ENCODE measurements at places on chromosomes 2 and 18. TPM values are rescaled to one million over a fixed set of nuclear protein-coding genes. Genes with fewer than 3 reads are reported as not detected.

EIF2AK2 gene
- total RNA-seq, result 33.4 TPM

GRCh38 chr2:12824351-12824777, 107.6 kb downstream of the TRIB2 start:
- no peak for DNase-seq
- peak overlapping the region; percentile 67 for H3K27ac ChIP-seq
- H3K4me3 ChIP-seq, result no peak overlapping the region

DNA sequence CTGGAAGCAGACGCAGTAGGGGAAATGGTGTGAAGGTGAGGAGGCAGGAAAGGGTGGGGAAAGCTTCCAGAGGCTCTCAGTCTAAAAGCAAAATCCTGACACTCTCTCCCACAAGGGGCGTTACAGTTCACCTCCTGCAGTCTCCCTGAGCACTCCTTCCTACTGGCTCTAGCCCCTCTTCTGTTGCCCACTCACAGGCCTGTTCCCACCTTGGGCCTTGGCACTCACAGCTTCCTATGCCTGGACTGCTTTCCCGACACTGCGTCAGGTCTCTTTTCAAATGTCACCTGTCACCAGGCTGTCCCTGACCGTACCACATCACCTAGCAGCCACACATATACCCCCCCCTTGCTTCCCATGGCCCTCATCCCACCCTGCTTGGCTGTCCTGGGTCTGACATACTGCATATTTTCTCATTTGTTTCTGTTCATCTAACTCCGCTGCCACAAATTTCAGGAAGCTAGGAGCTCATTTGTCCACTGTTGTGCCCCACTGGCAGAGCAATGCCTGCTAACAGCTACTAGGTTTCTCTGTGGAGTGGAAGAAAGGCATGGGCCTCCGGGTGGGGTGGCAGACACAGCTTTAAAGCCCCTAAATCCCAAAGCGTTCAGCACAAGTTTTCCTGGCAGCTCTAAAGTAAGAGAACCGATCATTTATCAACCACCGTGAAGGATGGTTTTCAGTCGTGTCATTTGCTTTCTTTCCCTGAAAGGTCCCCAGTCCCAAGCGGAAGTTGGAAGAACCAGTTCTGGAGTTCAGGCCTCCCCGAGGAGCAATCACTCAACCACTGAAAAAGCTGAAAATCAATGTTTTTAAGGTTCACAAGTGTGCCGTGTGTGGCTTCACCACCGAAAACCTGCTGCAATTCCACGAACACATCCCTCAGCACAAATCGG, 118.8 kb downstream of the ZNF532 start:
- H3K27me3 ChIP-seq, result no peaks in the 10 kb centered on the region
- peaks cover 37% of the 10 kb centered on the region for H3K36me3 ChIP-seq
- no peak overlapping the region for H3K4me3 ChIP-seq
- DNase-seq, result no peak
- no peaks in the 10 kb centered on the region for H3K4me1 ChIP-seq

HTR2B gene
- total RNA-seq, result 17.8 TPM

DNA sequence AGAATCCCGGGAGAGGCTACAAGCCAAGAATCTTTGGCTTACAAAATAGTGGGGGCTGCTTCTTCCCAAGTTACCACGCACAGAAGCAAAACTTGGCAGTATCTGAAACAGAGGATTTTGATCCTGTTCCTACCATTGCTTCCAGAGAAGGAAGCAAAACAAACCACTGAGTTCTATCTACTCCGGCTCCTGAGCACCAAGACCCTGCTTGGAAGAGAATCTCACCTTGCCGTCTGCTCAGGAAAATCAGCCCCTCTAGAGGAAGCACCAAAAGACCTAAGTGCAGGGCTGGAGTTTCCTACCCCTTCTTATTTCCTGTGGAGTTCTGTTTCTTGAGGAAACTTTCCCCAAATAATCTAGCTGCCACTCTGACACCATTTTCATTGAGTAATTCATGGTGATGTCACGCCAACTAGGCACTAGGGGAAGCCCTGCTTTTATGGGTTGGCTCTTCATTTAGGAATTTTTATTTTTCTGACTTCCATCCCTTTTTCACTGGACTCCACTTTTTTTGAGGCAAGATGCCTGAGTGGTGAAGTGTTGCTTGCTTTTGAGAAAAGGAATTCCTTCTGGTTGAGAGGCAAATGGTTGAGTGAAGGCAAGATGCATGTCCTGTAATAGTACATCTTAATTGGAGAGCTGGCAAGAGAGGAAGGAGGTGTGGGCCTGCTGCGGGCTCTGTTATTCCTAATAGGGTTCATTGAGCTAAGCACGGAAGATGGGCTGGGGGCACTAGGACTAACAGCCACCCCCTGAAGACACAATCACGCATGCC, 36.8 kb upstream of the EML4 start:
- H3K4me1 ChIP-seq, result peaks cover 46% of the 10 kb centered on the region
- H3K27ac ChIP-seq, result peak overlapping the region; percentile 89
- H3K4me3 ChIP-seq, result no peak overlapping the region
- H3K27me3 ChIP-seq, result no peaks in the 10 kb centered on the region
- DNase-seq, result no peak

ZNF513 gene
- 5.0 TPM for total RNA-seq

DNA sequence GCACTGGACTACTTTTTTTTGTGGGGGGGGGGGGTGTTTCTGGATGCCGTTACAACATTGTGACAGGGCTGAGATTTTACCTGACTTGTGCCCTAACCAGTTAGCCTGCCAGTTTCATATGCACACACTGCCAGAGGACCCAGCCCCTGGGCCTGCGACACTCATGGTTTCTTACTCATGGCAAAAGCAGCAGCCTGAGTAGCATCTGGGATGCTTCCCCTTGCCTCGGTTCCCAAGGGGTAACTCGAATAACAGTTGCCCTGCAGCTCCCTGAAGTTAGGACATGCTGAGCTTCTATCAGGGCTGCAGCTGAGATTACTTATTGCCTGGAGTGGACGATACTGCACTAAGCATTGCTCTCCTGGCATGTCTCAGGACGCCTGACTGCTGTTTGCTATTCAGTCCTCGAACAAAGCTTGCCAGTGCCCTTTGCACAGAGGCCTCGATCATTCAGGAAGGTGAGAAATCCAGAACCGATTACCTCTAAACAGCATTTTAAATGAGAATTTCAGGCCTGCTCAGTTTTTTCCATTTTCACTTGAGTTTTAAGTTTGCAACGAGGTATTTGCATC, 47.9 kb downstream of the TRPM8 start:
- no peak overlapping the region for H3K27ac ChIP-seq
- no peaks in the 10 kb centered on the region for H3K36me3 ChIP-seq
- no peaks in the 10 kb centered on the region for H3K27me3 ChIP-seq
- no peaks in the 10 kb centered on the region for H3K4me1 ChIP-seq
- no peak overlapping the region for H3K4me3 ChIP-seq

- H3K4me1 ChIP-seq, result no peaks in the 10 kb centered on the region
- no peaks in the 10 kb centered on the region for H3K27me3 ChIP-seq
- no peak overlapping the region for H3K27ac ChIP-seq
- DNase-seq, result no peak
- H3K4me3 ChIP-seq, result no peak overlapping the region
Measured at GRCh38 chr2:199485732-199486335, 28.1 kb upstream of the SATB2 start.

APCDD1 gene
- 42.1 TPM for total RNA-seq

- no peak overlapping the region for H3K27ac ChIP-seq
- no peaks in the 10 kb centered on the region for H3K4me1 ChIP-seq
- no peak overlapping the region for H3K4me3 ChIP-seq
- no peaks in the 10 kb centered on the region for H3K27me3 ChIP-seq
- H3K36me3 ChIP-seq, result no peaks in the 10 kb centered on the region
Measured at GRCh38 chr2:191105082-191105481, 45.7 kb downstream of the STAT4 start.

ANKRD30B gene
- total RNA-seq, result not detected

- H3K4me3 ChIP-seq, result no peak overlapping the region
- peaks cover 72% of the 10 kb centered on the region for H3K27me3 ChIP-seq
- H3K27ac ChIP-seq, result no peak overlapping the region
- no peak for DNase-seq
Measured at GRCh38 chr18:59268721-59269562, 4.3 kb downstream of the RAX start.

PJVK gene
- total RNA-seq, result 8.3 TPM

CROCC2 gene
- total RNA-seq, result not detected

DNA sequence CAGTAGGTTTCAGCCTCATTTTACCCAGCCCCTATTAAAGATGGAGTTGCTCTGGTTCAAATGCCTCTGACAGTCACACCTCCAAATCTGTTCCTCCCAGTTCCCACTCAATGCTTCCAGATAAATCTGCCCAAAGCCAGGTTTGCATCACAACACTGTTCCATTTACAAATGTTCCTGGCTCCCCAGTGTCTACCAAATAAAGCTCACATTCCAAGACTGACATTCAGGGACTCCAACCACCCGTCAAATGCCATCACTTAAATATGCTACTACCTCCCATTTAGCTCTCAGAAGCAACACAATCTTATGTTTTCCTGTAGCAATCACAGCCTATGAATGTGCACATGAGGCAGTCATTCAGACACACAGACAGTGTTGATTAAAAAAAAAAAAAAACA, 127.3 kb downstream of the TMEM163 start:
- H3K4me3 ChIP-seq, result no peak overlapping the region
- no peak for DNase-seq
- H3K27ac ChIP-seq, result no peak overlapping the region
- H3K27me3 ChIP-seq, result no peaks in the 10 kb centered on the region
- no peaks in the 10 kb centered on the region for H3K4me1 ChIP-seq

Data from sigmoid colon (tissue), 7 donors.